Uterine smooth muscle cell (primary cell): ENCODE measurements at places on chromosomes 5 and 9. TPM values are rescaled to one million over a fixed set of nuclear protein-coding genes. Genes with fewer than 3 reads are reported as not detected.

The GABRG2 gene
- not detected in 2 replicates for total RNA-seq

The PCA3 gene
- under 0.01 TPM in 2 replicates for total RNA-seq

The CENPK gene
- total RNA-seq: 12.2 and 37.4 TPM in 2 replicates

The PIP5K1B gene
- under 0.01 TPM in 1 of 2 replicates, not detected in the other for total RNA-seq

The SEMA6A gene
- total RNA-seq: 0.12 and 0.44 TPM in 2 replicates

The MUSK gene
- total RNA-seq: 0.11 and 0.12 TPM in 2 replicates

The CAMK2A gene
- 1.4 and 1.8 TPM in 2 replicates for total RNA-seq
